ENCODE measurements at places on chromosomes 7 and 10.

- DNase-seq, result no peak
Observed at GRCh38 chr10:122835908-122836307, 9.7 kb downstream of the CUZD1 start.

- no peak for DNase-seq
Observed at GRCh38 chr7:66507764-66508296, 120.9 kb upstream of the KCTD7 start.

DNA sequence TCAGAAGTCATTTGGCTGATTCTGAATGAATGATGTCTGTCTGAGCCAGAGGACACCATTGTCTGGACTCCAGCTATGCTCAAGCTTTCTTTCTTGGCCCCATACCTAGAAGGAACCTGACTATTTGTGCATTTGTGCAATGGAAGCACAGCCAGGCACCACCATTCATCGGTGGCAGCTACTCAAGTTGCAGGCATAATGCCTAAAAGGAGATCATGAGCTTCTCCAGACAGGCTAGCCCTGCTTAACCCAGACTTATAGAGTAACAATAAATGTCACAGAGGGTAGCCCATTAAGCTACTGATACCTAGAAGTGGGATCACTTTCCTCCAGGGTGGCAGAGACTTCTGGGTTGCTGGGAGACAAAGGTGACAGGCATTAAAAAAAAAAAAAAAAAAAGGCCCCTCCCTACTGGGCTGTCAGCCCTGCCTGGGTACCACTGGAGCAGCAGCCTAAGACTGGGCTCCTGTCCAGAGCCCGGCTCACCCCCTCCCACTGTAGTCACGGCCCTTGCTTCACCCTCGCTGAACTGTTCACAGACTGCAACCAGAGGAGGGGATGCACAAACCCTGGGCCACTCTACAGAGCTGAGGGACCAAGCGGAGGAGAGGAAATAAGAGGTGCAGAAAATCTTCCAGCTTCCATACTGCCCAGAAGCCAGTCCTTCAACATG is 75.4 kb upstream of the ATP6V0A4 start:
- DNase-seq, result no peak

DNA sequence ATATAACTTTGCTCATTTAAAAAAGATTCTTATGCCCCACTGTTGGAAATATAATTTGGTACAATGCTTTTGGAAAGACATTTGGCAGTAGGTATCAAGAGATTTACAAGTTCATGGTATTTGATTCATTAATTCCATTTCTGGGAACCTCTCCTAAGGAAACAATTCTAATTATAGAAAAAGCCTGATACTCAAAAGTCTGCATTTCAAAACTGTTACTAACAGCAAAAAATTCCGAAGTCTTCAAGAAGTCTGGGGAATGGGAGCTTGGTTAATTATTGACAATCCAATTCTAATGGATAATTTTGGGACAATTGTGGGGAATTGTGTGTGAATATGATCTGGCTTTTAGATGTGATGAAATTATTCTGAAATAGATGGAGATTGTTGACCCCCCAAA is 59.6 kb downstream of the HDAC9 start:
- DNase-seq, result no peak

- DNase-seq, result no peak
Observed at GRCh38 chr7:20395104-20395503, 64.4 kb downstream of the ITGB8 start.

DNA sequence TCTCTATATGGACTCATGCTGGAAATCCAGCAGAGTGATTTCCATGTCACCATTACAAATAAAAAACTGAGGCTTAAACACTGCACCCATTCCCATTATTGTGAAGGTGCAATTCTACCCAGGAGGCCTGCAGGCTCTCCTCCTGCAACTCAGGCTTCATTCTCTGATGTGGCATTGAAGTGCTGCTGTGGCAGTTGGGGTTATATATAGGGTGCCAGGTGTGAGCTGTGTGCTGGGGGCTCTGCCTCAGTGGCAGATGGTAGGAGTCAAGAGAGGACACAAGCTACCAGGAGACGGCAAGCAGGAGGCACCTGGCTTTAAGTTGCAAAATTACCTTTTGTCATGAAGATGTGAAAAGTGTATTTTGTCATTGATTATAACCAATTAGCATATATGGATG is 21.3 kb downstream of the ZNF107 start:
- DNase-seq, result no peak

DNA sequence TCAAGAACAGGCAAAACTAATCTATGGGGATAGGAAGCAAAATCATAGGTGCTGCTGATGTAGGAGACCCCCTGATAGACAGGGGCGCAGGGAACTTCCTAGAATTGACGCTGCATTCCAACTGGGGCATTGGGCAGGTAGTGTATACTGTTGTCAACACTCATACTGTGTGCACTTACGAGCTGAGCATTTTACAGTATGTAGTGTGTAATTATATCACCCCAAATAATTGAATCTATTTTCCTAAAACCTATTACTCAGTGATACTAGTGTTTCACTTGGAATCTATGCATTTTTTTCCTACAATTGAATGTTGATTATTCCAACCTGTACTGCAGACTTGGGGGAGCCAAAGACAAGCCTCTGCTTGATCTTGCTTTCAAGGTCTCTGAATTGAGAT is 207.0 kb upstream of the PRKCQ start:
- no peak for DNase-seq

GRCh38 chr7:120733143-120733542 is 124.8 kb downstream of the TSPAN12 start:
- no peak for DNase-seq

- no peak for DNase-seq
Observed at GRCh38 chr10:7484456-7485243, 73.8 kb upstream of the SFMBT2 start.

- no peak for DNase-seq
Observed at GRCh38 chr7:151167197-151167961, at the start of gene GBX1. Gene GBX1, minus strand, starts transcription at chr7:151167694. Its CDS starts 146 bp downstream, at chr7:151167548.

DNA sequence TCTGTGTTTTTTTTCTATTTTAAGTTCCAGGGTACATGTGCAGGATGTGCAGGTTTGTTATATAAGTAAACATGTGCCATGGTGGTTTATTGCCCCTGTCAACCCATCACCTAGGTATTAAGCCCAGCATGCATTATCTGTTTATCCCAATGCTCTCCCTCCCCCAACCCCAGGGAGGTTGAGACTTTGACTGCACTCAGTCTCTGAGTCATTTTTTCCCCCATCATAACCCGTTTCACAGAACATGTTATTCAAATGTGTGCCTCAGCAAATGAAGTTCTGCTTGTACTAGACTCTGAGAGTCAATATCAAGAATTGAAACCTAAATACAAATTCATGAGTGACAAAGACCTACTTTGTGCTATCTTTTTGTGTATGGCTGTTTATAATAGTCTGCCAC is 70.0 kb upstream of the CYP26C1 start:
- DNase-seq, result no peak

DNA sequence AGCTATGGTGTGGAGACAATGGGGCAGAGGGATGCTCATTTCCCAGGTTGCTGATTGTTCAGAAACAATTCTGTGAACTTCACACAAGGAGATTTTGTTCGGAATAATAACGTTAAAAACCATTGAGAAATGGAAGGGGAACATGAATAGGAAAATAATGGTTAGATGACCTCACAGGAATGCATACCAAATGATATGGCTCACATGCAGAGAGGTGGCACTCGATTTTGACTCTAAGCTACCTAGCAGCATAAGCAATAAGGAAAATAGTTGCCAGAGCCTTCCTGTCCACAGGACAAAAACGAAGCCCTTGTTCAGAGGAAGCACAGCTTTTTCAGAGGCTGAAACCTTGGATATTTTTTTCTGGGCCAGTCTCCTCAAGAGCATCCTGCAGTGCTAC is 293.1 kb downstream of the ZEB1 start:
- DNase-seq, result no peak

GRCh38 chr10:59346321-59346720 is 16.0 kb downstream of the FAM13C start:
- no peak for DNase-seq

DNA sequence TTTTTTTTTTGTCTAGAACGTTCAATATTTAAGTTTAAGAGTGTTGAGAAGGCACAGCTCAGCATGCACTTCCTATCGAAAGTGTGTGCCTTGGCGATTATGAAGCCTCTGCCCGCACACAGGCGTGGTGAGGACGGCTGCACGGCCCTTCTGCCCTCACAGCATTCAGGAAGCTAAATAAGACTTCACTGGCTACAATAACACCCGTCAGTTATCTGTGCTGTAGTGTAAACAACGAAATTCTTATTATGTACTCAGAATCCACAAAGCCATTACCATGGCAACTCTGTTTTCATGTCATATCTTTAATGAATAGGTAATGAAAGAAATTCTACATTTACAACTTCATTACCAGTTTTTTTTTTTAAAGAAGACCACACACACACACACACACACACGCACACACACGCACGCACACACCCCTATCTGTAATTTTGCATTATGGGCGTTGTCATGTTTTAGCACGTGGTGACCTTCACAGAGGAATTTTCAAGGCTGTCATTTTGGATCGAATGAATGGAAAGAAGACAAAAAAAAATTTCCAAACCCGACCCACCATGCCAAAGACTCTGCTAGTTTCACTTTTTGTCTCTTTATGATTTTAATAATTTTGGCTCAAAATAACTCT is 254.8 kb upstream of the CTBP2 start:
- DNase-seq, result no peak

- peak; percentile 77 for DNase-seq
Observed at GRCh38 chr10:52951824-52952223, 179.2 kb upstream of the MBL2 start.

GRCh38 chr10:61841338-61841875 is 60.1 kb upstream of the ARID5B start:
- DNase-seq, result no peak

DNA sequence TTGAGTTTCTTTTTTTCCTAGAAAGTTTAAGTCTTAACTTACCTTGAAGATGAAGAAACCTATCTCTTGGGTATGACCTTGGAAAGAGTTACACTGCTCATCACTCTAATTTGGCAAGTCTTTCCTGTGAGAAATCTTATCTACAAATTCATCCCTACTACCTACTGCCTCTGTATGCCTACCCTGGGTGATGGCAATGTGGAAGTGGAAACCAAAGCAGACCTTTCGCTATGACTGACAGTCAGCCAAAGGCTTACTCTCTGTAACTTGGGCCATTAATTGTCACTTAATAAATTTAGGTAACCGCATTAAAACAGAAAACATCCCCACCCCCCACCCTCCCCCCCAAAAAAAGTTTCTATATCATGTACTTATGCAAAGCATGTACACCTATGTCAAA is 103.9 kb downstream of the CNOT4 start:
- no peak for DNase-seq

DNA sequence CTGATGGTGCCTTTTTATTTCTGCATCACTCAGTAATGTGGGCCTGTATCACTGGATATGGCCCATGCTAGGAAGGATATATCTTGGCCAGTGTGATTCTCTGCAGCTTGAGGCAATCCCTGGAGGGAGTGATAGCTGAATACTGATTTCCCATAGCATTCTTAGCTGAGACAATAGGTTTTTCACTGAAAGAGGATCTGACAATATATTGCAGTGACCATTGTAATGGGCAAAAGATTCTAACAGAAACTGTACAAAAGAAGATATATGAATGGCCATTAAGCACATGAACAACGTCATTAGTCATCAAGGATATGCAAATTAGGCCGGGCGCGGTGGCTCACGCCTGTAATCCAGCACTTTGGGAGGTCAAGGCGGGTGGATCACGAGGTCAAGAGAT is 117.8 kb downstream of the KAT6B start:
- DNase-seq, result no peak

DNA sequence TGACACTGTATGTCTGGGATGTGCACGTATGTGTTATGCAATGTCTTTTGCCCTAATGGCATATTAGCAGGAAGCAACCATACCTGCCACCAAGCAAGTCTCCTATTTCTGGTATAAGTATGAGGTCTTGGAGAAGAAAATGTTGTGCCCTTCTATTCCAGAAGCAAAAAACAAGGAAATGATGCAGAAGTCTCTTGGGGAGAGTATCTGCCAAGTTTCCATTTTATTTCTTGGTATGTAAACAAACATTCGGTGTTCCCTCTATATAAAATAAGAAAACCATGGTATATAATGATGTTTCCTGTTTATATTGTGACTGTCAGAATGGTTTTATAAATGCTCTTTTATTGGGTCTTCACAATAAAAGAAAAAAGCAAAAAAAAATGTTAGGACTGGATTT is 19.3 kb upstream of the MYO3A start:
- no peak for DNase-seq

DNA sequence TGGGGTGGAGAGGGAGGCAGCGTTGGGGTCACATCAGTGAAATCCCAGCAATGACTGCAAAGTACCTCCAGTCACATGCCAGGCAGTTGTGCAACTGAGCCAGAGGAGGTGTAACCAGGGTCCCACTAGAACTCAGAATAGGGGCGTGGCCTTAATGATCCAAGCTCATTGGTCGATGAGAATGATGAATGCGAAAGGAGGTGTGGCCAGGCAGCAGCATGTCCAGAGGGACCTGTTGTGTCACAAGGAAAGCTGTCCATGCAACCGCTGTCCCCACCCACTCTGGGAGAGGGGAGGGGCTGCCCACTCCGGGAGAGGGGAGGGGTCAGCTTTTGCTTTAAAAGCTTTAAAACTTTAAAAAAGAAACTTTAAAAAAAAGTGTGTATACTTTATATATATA is 25.3 kb upstream of the MTPAP start:
- peak; percentile 85 for DNase-seq

GRCh38 chr10:31912289-31912688 is 16.3 kb downstream of the ARHGAP12 start:
- DNase-seq, result no peak

DNA sequence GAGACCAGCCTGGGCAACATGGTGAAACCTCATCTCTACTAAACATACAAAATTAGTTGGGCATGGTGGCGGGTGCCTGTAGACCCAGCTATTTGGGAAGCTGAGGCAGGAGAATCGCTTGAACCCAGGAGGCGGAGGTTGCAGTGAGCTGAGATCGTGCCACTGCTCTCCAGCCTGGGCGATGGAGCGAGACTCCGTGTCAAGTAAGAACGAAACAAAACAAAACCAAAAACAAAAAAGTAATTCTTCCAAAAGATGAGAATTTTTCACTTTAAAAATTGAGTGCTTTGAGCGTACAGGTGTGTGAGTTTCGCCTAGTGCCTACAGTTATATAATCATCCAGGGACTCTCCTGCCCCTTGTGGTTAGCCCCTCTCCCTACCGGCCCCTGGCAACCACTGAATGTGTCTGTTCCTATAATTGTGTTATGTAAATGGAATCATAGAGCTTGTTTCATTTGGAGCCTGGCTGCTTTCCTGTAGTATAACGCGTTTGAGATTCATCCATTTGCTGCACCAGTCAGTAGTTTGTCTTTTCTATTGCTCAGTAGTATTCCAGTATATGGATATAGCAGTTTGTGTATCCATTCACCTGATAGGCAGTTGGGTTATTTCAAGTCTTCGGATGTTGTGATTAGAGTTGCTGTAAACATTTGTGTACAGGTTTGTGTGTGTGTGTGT is 80.0 kb downstream of the RBM33 start:
- DNase-seq, result no peak

GRCh38 chr10:61084493-61084892 is 140.5 kb upstream of the RHOBTB1 start:
- DNase-seq, result no peak

- DNase-seq, result no peak
Observed at GRCh38 chr7:117129521-117129955, 176.2 kb downstream of the ST7 start.

GRCh38 chr7:121570365-121570764 is 174.3 kb upstream of the FAM3C start:
- no peak for DNase-seq

- no peak for DNase-seq
Observed at GRCh38 chr10:111986079-111986478, 197.5 kb downstream of the GPAM start.

GRCh38 chr10:123136806-123137642 is 1.3 kb downstream of the HMX3 start:
- no peak for DNase-seq

GRCh38 chr7:22302951-22303423 is 54.0 kb downstream of the RAPGEF5 start:
- no peak for DNase-seq
